ENCODE measurements at places on chromosomes 11 and 22.

GRCh38 chr11:32162351-32162750 lies 71.5 kb downstream of the RCN1 start:
- no peak for DNase-seq

- DNase-seq: no peak
Observed at GRCh38 chr22:18005201-18005926, 19.0 kb downstream of the MICAL3 start.

GRCh38 chr11:120401506-120401905 lies 65.3 kb downstream of the ARHGEF12 start:
- no peak for DNase-seq

DNA sequence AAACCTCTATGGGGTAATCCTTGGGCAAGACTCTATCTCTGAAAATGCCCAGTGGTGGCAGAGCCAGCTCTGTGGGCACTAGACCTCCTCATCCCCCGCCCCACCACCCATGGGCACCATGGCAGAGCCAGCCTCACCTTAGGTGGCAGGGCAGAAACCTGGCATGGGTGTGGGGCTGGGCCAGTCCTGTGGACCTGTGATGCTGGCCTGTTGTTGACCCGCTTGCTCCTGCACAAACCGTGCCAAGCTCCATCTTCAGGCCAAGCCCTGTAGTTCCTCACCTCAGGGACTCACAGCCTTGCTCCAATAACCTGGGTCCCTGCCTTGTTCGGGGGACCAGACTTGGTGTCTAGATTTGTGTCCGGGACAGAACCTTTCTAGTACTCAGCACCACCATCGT lies 8.9 kb upstream of the SERPINH1 start:
- no peak for DNase-seq

- peak; percentile 71 for DNase-seq
Observed at GRCh38 chr11:44949160-44950030, 1.3 kb downstream of the TP53I11 start.

DNA sequence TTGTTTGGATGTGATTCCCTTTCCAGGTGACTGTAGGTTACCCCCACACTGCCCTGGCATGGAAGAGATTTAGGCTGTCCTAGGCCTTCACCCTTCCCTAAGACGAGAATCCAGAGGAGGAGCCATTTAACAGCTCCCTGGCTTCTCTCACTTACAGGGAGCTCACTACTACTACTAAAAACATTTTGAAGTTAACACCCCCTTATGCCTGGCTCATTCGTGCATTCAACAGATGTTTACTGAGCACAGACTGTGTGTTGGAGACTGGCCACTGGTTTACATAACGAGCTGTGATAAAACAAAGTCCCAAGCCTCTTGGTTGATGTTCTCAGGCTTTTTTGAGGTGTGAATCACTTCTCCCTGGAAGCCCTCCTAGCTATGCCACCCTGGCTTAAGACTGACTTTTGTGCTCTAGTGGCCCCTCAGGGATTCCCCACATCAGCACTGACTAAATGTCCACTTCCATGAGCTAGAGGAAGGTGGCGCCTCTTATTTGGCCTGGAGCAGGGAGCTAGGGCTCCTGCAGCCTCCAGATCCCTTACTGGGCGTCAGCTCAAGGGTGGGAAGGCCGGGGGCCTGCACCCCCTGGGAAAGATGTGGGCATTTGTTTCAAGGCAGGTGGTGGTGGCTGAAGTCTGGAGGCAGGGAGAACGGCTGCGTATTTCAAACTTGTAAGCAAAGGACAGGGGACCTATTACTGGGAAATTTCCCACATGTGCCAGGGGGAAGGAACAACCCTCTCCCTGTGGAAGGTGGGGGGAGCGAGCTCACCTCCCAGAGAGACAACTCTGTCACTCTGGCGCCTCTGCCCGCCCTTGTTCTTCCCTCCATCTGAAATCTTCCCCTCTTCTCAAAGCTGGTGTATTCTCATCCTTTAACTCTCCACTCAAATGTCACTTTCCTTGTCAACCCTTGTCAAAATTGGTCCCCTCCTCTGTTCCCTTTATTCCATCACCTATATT lies 19.4 kb upstream of the MALAT1 start:
- DNase-seq: no peak

DNA sequence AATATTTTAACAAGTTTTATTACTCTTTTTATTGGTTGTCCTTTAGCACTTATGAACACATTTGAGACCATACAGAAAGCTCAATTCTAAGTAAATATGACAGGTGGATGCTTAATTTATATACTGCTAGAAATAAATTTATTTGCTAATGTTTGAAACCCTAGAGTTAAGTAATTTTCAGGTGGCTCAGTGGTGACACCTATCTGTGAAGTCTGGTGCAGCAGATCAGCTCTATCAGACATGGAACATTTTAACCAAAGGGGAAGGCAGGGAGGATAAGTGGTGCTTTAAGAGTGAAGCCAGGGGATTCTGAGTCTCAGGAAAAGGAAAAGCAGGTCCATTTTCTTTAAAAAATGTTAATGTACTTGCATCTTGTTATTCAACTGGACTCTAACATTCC lies 175.8 kb downstream of the DSCAML1 start:
- no peak for DNase-seq

DNA sequence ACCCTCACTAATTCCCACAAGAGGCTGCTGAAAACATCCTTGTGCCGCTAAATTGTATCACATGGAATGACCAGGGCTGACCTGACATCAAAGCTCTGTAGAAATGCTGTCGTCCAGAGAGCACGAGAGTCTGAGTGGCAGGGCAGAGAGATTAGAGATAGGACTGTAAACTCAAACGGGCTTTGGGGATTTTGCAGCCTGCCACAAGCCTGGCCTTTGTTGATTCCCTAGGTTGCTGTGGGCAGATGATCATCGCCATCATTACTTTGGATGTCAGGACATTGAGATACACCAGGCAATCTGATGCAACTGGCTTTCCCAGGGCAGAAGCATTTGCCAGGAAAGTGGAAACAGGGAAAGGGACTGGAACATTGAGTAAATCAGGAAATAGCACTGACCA lies 131.6 kb downstream of the ETS1 start:
- DNase-seq: no peak

DNA sequence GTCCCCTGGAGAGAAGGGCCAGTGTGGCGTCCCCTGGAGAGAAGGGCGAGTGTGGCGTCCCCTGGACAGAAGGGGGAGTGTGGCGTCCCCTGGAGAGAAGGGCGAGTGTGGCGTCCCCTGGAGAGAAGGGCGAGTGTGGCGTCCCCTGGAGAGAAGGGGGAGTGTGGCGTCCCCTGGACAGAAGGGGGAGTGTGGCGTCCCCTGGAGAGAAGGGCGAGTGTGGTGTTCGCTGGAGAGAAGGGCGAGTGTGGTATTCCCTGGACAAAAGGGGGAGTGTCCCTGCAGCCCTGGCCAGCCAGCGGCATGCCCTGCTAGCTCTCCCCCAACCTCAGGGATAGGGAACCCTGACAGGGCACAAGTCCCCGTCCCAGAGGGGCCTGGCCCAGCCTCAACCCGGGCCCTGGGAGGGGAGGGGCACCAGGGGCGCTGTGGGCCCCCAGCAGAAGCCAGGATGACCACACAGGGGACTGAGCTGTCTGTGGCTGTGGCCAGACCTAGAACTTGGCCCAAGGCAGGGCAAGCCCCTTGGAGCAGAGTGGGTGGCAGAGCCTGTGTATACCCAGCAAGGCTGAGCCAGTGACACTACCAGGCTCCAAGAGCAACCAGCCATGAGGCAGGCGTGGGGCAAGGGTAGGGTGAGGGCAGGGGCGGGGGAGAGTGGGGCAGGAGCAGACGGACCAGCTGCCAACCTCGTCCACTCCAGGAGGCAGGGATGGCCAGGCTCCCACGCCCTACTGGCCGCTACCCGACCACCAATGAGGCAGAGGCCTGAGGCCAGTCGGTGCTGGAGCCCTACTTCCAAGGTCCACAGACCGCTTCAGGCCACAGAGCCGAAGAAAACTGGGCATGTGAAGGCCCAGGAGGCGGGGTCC lies 4.2 kb downstream of the HRAS start:
- DNase-seq: no peak

DNA sequence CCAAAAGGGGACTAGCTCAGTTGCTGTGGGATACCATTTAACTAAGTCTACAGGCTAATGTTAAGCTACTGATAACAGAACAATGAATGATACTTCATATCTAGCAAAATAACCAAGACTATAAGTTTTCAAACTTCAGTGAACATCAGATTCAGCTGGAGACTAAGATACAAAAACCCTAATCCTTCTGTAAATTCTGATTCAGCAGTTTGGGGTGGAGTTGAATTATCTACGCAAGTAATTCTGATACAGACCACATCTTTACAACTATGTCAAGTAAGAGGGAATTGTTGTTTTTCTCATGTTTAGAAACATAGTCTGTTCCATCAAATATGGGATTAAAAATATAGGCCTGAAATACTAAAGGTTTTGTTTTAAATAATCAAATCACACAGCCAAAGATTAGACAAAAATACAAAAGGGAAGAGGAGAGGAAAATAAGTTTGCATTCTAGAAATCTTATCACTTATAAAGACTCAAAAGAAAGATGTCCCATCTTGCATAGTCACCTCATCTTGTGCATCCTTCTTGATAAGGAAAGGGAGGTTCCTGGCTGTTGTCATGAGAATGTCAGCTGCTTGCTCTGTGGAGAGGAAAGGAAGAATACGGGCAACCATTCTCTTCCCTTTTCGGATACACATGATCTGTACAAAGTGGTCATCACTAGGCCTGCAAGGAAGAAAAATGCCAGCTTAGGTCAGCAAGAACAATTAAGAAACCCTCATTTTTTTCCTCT lies 21.4 kb downstream of the PATL1 start:
- no peak for DNase-seq

- no peak for DNase-seq
Observed at GRCh38 chr11:5591613-5592012, 4.8 kb upstream of the TRIM6 start.

DNA sequence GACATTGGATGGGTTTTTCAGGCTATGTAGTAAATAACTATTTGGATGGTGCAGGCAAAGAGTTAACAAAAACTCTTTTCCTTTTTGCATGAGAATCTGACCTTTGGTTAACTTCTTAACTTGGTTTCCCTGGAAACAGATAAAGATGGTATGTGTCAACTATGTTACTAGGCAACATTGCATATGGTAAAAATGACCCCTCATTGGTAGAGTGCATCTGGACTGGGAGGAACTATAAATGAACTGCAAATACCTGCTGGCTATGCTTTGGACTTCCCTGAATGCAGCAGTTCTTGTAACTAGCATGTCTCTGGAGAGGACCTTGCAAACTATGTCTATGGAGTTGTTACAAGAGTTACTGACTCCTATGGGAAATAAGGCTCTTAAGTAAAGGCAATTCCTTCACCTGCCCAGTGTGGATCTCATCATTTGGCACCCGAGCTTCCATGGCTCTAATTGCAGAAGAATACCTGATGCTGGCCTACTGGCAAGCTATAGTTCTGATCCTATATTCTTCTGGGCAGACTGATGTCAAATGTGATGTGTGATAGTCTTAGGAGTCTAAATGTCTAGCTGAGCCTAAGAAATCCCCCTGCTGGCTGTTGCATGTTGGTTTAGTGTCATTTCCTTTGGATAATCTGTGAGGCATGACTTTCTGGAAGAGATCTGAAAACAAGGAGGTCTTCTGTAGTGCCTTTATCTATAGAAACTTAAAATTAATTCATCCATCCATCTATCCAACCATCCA lies 126.7 kb upstream of the MTMR2 start:
- DNase-seq: no peak

DNA sequence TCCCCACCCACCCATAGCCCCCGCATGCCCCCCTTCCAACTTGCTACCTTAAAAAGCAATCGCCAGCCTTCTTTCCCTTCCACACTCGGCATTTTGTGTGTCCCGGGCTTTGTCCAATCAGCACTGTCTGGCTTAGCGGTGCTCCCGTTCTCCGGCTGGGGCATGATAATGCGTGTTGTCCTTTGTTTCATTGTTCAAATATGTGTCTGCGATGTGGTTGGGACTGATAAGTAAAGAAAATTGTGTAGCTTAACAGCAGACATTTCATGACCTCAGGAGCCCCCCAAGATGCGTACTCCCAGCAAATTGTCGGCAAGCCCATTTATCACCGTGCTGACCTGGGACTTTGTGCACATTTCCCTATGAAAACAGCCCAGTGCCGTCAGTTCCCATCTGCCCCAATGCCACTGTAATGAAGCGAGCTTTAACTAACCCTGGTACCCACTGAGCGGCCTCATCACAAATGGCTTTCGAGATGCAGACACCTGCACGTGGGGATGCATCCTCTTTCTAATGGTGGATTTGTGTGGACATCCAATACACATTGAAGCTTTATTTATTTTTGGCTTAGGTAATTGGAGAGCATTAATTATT lies 167.0 kb upstream of the E2F8 start:
- DNase-seq: no peak

- no peak for DNase-seq
Observed at GRCh38 chr22:29078036-29078868, 5.4 kb downstream of the KREMEN1 start.

GRCh38 chr22:23557467-23557866 lies 22.6 kb downstream of the IGLL1 start:
- DNase-seq: no peak

GRCh38 chr11:111778047-111778558 lies 11.9 kb upstream of the PPP2R1B start:
- no peak for DNase-seq

GRCh38 chr22:48874956-48875355 lies 952.7 kb downstream of the BRD1 start:
- DNase-seq: no peak

- DNase-seq: no peak
Observed at GRCh38 chr11:7924536-7924935, 6.5 kb downstream of the OR10A6 start.

- no peak for DNase-seq
Observed at GRCh38 chr11:125317416-125317815, 152.9 kb downstream of the PKNOX2 start.

GRCh38 chr22:38467438-38467903 lies 425 bp upstream of the KDELR3 start:
- DNase-seq: no peak

GRCh38 chr11:131411636-131412035 lies 41.2 kb downstream of the NTM start:
- DNase-seq: no peak

- DNase-seq: peak; percentile 59
Observed at GRCh38 chr11:123536690-123537437, 106.8 kb downstream of the GRAMD1B start.

GRCh38 chr22:50711446-50712340 lies 26.3 kb upstream of the ACR start:
- no peak for DNase-seq

- DNase-seq: no peak
Observed at GRCh38 chr11:12668166-12668565, 6.1 kb upstream of the TEAD1 start.

GRCh38 chr11:121890377-121890776 lies 225.6 kb downstream of the BLID start:
- DNase-seq: no peak

DNA sequence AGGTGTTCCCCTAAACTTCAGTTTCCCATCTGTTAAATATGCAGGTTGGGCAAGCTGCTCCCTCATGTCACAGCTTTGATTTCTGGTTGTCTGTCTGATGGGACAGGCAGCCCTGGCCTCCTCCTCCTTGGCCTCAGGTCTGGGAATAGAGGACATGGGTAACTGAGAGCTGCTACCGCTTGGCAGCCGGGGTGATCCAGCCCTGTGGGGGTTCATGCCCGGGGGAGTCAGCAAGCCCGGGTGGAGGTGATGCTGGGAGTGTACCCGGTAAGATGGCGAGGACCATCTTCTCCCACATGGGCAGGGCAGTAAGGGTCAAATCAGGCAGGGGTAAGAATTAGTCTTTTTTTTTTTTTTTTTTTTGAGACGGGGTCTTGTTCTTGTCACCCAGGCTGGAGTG lies 845.0 kb downstream of the TBC1D22A start:
- DNase-seq: no peak

GRCh38 chr11:69636512-69637197 lies 4.3 kb upstream of the CCND1 start:
- DNase-seq: peak; percentile 73

GRCh38 chr11:103358251-103358650 lies 249.0 kb downstream of the DYNC2H1 start:
- no peak for DNase-seq

GRCh38 chr22:36332623-36333332 lies 55.0 kb downstream of the MYH9 start:
- peak; percentile 65 for DNase-seq

Data from iPS-NIHi11 (cell line).